NCI-H1436 (cell line): ENCODE measurements at places on chromosomes 3 and 15.

GRCh38 chr3:15982667-15983196 is 185.0 kb upstream of the ANKRD28 start:
- peak; percentile 13 for DNase-seq

DNA sequence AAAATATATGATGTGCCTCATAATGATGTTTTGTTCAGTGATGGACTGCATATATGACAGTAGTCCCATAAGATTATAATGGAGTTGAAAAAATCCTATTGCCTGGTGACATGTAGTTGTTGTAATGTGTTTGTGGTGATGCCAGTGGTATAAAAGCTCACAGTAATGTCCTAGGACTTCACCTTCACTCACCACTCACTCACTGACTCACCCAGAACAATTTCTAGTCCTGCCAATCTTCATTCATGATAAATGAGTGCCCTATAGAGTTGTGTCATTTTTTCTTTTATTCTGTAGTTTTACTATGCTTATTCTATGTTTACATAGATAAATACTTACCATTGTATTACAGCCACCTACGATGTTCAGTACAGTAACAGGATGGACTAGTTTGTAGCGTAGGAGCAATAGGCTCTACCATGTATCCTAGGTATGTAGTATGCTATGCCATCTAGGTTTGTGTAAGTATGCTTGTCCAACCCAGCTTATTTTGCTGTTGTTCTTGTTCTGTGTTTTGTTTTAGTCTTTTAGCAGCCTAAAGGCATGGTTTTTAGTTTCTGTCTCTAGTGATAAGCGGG is 88.5 kb upstream of the LRRFIP2 start:
- no peak for DNase-seq

GRCh38 chr15:68445351-68445750 is 13.4 kb upstream of the ITGA11 start:
- no peak for DNase-seq

DNA sequence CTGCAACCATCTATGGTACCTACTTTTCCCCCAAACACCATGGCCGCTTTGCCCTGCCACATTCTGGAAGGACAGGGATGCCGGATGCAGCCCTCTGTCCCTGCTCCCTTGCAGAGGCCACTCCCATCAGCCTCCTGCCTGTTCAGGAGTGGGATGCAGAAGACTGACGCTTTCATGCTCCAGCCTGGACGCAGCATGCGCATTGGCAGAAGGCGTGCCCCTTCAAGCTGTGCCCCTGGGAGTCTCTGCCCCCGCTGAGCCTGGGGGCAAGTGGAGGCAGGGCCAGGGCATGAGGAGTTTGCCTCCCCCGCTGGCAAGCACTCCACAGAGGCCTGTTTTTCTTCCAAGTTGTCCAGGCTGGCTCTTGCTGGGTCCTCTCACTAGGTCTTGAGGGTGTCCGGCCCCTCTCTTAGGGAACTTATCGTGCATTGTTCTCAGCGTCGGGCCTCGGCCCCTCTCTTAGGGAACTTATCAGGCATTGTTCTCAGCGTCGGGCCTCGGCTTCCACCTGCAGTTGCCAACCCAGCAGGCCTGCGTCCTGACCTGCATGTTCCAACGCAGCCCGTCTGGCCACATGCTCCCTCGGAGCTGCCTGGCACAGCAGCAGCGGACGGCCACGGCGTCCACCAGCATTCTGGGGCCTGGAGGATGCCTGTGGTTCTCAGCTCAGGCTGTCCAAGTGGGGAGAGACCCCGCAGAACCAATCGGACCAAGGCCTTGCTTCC is 14.6 kb upstream of the SNRPA1 start:
- DNase-seq: no peak

DNA sequence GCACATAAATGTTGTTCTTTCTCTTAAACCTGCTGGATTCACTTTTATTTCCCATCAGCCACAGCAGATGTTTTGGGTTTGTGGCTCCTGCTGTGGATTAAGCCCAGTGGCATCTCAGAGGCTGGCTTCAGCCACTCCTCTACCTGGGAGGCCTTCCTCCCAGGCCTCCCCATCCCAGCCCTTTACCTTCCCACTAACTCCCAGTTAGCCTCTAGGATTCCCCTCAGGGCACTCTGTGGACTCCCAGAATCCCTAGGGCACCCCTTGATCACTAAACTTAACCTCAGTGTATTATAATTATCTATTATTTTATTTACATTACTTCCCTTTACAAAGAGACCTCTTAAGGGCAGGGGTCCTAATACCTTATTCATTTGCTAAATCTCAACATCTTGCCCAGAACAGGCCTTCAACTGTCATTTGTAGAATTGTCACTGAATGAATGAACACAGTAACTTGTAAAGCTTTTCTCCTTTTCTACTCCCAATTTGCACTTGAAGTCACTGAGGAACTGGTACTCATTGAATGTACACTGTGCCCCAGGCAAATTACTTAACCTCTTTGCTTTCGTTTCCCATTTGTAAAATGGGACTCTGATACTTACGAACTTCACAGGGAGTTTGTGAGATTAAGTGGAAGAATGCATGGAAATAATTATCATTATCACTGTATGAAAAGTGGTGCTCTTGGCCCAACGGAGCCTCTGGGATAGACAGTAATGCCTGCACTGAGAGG is 8.3 kb downstream of the CCDC13 start:
- no peak for DNase-seq
